Bronchus fibroblast of lung (primary cell): ENCODE measurements at places on chromosomes 7 and 10. TPM values are rescaled to one million over a fixed set of nuclear protein-coding genes. Genes with fewer than 3 reads are reported as not detected.

The ITIH2 gene
- not detected in 2 replicates for total RNA-seq

The OR2A1 gene
- total RNA-seq, result under 0.01 TPM in 2 replicates

The FLNC gene
- total RNA-seq, result 208 and 209 TPM in 2 replicates

The SMO gene
- 17.8 and 18.8 TPM in 2 replicates for total RNA-seq

The AUTS2 gene
- 3.9 and 4.2 TPM in 2 replicates for total RNA-seq

The TMEM184A gene
- under 0.01 TPM in 1 of 2 replicates, not detected in the other for total RNA-seq

The COG5 gene
- 27.9 and 38.4 TPM in 2 replicates for total RNA-seq

The RAMP3 gene
- total RNA-seq, result not detected in 2 replicates

The TAS2R4 gene
- total RNA-seq, result under 0.01 TPM in 1 of 2 replicates, not detected in the other

The SUPV3L1 gene
- 17.7 and 23.5 TPM in 2 replicates for total RNA-seq

The C10orf71 gene
- total RNA-seq, result not detected in 2 replicates

The TSPAN15 gene
- total RNA-seq, result under 0.01 and 0.30 TPM in 2 replicates

The CALHM3 gene
- total RNA-seq, result not detected in 2 replicates

The ARMS2 gene
- not detected in 2 replicates for total RNA-seq

The ABLIM1 gene
- total RNA-seq, result 0.59 and 1.2 TPM in 2 replicates

The CCL26 gene
- total RNA-seq, result 1.7 and 1.9 TPM in 2 replicates

The ZNF487 gene
- total RNA-seq, result 1.9 and 4.2 TPM in 2 replicates

The CALHM1 gene
- total RNA-seq, result not detected in 2 replicates

The KIF11 gene
- 32.9 and 37.5 TPM in 2 replicates for total RNA-seq

The FBXL13 gene
- 0.30 and 0.34 TPM in 2 replicates for total RNA-seq

The CAPZA2 gene
- 47.6 and 57.3 TPM in 2 replicates for total RNA-seq

The CCDC172 gene
- total RNA-seq, result not detected in 2 replicates

The OR6V1 gene
- total RNA-seq, result not detected in 2 replicates

The PRPS1L1 gene
- not detected in 2 replicates for total RNA-seq

The SEMA3E gene
- 0.45 and 0.50 TPM in 2 replicates for total RNA-seq

The GDF10 gene
- under 0.01 TPM in 1 of 2 replicates, not detected in the other for total RNA-seq

The BEND7 gene
- 0.34 and 0.74 TPM in 2 replicates for total RNA-seq

The CDH23 gene
- total RNA-seq, result under 0.01 TPM in 2 replicates

The UNCX gene
- not detected in 2 replicates for total RNA-seq

The FAM221A gene
- total RNA-seq, result 1.0 and 1.3 TPM in 2 replicates

The TMEM72 gene
- not detected in 2 replicates for total RNA-seq

The SMKR1 gene
- total RNA-seq, result 0.17 TPM in 1 of 2 replicates, not detected in the other

The CLEC5A gene
- total RNA-seq, result not detected in 2 replicates

The TUBAL3 gene
- not detected in 2 replicates for total RNA-seq

The DGKB gene
- not detected in 2 replicates for total RNA-seq

The PAPOLB gene
- total RNA-seq, result not detected in 2 replicates
